ENCODE measurements at places on chromosomes 3 and 15. TPM values are rescaled to one million over a fixed set of nuclear protein-coding genes. Genes with fewer than 3 reads are reported as not detected.

SLC22A13 gene
- 0.16 TPM for total RNA-seq

LEKR1 gene
- total RNA-seq, result not detected

SMC4 gene
- 28.4 TPM for total RNA-seq

LRRC2 gene
- 2.0 TPM for total RNA-seq

Measured in gastroesophageal sphincter (tissue), 4 donors.